ENCODE measurements at places on chromosomes 2 and 18.
A peak's percentile ranks its signal among the peaks of the same experiment; 100 is the strongest.

DNA sequence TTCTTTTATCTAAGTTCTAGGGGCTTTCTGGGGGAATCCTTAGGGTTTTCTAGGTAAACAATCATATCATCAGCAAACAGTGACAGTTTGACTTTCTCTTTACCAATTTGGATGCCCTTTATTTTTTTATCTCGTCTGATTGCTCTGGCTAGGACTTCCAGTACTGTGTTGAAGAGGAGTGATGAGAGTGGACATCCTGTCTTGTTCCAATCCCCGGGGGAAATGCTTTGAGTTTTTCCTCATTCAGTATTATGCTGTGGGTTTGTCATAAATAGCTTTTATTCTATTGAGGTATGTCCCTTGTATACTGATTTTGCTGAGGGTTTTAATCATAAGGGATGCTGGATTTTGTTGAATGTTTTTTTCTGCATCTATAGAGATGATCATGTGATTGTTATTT, 549.5 kb downstream of the EPHA4 start:
- DNase-seq = no peak
- no peak overlapping the region for H3K4me3 ChIP-seq
- H3K27ac ChIP-seq = no peak overlapping the region
- no peaks in the 10 kb centered on the region for H3K36me3 ChIP-seq
- no peaks in the 10 kb centered on the region for H3K4me1 ChIP-seq

- H3K4me1 ChIP-seq = peaks cover 23% of the 10 kb centered on the region
- H3K27me3 ChIP-seq = no peaks in the 10 kb centered on the region
- peak overlapping the region; percentile 95 for H3K27ac ChIP-seq
- H3K36me3 ChIP-seq = no peaks in the 10 kb centered on the region
- peak; percentile 90 for DNase-seq
- no peak overlapping the region for H3K4me3 ChIP-seq
Observed at GRCh38 chr2:108412995-108413710, 35.4 kb downstream of the SULT1C4 start.

- H3K36me3 ChIP-seq = peaks cover 6% of the 10 kb centered on the region
- no peak for DNase-seq
- no peaks in the 10 kb centered on the region for H3K27me3 ChIP-seq
- H3K4me3 ChIP-seq = no peak overlapping the region
- no peaks in the 10 kb centered on the region for H3K4me1 ChIP-seq
Observed at GRCh38 chr2:134352844-134353243, 99.0 kb downstream of the MGAT5 start.

DNA sequence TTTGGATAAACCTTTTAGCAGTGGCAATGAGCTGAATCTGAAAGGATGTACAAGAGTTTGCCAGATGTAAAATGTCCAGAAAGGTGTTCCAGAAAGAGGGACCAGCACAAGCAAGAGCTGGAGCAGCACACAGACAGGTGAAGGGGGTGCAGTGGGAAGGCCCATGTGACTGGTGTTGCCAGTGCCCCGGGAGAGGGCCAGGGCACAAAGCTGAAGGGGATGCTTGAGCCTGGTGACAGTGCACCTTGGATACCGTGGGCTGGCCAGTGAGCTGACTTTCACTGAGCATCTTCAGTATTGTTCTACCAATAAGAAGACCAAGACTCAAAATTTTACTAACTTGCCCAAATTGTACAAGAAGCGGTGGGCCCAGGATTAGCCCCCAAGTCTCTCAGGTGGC, 132.3 kb upstream of the ALPP start:
- H3K36me3 ChIP-seq = no peaks in the 10 kb centered on the region
- H3K27ac ChIP-seq = no peak overlapping the region
- DNase-seq = no peak
- no peak overlapping the region for H3K4me3 ChIP-seq

GRCh38 chr2:77831471-77831870, 309.3 kb upstream of the LRRTM4 start:
- no peaks in the 10 kb centered on the region for H3K27me3 ChIP-seq
- no peak overlapping the region for H3K27ac ChIP-seq
- H3K4me1 ChIP-seq = no peaks in the 10 kb centered on the region
- H3K4me3 ChIP-seq = no peak overlapping the region

DNA sequence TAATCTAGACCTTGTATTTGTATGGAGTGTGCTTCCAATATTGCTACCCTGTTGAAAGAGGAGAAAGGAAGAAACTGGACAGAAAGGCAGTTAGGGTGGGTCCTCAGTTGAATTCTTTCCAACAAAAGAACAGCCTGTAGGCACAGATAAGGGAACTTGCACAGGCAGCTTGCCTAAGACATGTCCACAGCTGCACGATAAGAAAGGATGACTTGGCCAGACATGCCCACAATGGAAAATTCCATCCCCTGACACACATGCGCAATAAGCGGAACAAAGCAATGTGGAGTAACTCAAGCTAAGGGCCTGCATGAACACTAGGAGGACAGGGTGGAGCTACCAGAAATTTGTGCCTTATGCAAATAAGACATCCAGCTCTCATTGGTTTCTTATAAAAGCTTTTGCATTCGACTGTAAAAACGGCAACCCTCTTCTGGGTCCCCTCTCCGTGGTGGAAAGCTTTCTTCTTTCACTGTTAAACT, 1084.7 kb upstream of the NXPH2 start:
- H3K36me3 ChIP-seq = no peaks in the 10 kb centered on the region
- no peak for DNase-seq
- H3K27me3 ChIP-seq = no peaks in the 10 kb centered on the region
- H3K4me3 ChIP-seq = no peak overlapping the region
